MG63 (cell line): ENCODE measurements at places on chromosomes 7 and 10. TPM values are rescaled to one million over a fixed set of nuclear protein-coding genes. Genes with fewer than 3 reads are reported as not detected.

Gene VWA2
- total RNA-seq = not detected in 2 replicates

Gene PPP1R9A
- 1.7 and 3.1 TPM in 2 replicates for total RNA-seq

Gene MTPN
- total RNA-seq = 52.9 and 71.2 TPM in 2 replicates

Gene ASZ1
- total RNA-seq = not detected in 2 replicates

Gene H2BK1
- total RNA-seq = not detected in 2 replicates

Gene CUBN
- 0.10 and 8.9 TPM in 2 replicates for total RNA-seq

Gene FAM3C
- total RNA-seq = 28.8 and 39.5 TPM in 2 replicates

Gene DYNC1I1
- 2.2 and 2.3 TPM in 2 replicates for total RNA-seq

Gene CLDN3
- total RNA-seq = not detected in 2 replicates

Gene NPVF
- not detected in 2 replicates for total RNA-seq

Gene PRPS1L1
- total RNA-seq = not detected in 2 replicates

Gene NOM1
- 1.9 and 5.6 TPM in 2 replicates for total RNA-seq

- no peak for DNase-seq
Observed at GRCh38 chr7:7909376-7909775, 59.2 kb upstream of the GLCCI1 start.

DNA sequence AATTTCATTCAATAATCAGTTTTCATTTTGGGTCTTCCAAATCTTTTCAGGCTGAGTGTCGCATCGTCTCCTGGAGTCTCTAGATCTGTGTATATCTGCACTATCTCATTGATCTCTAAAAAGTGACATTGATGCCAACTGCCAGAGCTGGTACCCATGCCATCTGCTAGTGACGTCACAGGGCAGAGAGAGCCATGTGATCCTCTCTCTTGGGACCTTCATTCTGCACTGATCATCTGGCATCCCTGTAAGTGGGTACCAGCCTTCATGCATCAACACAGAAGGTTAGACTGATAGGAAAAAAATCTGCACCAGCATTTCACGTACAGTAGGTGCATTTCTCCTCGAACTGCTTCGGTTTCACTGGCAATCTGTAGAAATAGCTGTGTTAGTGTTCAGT is at the start of gene NEUROD6:
TSS of gene NEUROD6 (minus strand) at position 124 of the 400 bp plus-strand sequence. CDS start 1,458 bp downstream, outside the sequence.
- DNase-seq = no peak

- DNase-seq = no peak
Observed at GRCh38 chr7:70494225-70495032, 637.5 kb upstream of the GALNT17 start.

DNA sequence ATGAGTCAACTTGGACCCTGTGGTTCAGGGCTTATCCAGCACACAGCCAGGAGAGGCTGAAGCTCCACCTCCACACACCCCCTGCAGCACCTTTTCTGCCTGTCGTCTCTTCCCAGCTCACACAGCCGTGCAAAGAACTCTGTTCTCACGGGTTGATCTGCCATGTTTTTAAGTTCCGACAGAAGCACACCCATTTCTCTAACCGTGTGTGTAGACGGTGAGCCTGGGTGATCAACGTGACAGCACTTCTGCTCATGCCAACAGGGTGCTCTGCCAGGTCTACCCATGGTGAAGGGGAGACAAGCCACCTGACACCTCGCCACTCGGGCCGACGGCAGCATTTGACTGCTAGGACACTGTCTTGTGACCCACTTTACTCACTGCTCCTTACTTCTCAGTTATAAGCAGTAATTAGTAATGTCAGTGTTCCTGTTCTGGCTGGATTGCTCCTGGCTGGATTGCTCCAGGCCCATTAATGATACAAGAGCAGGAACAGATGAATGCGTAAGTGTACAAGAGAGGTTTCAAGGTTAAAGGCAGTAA is 90.5 kb downstream of the RNF216 start:
- DNase-seq = no peak

GRCh38 chr7:45920502-45921380 is at the start of gene IGFBP3:
TSS of gene IGFBP3 (minus strand) at chr7:45921272. CDS start at chr7:45921140, 132 bp downstream.
- DNase-seq = peak; percentile 79

DNA sequence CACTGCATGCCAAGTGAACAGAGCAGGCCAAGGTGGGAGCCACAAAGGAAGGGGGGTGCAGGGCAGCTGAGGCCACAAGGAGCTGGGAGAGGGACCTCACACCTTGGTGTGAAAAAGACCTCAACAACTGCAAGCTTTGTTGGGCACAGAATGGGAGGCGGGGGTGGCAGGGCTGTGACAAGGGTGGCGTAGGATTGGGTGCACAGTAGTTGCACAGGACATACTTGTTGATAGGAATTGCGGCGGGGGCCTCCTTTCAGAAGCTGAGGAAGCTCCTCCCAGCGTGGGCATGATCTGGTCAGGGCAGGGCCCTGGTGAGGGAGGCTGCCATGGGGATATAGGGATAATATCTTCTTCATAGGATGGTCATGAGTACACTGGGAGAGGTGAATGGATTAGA is 25.8 kb downstream of the POLL start:
- no peak for DNase-seq

- DNase-seq = no peak
Observed at GRCh38 chr7:72453471-72453870, 41.3 kb upstream of the CALN1 start.

GRCh38 chr7:142760071-142760642 is 10.6 kb upstream of the PRSS2 start:
- DNase-seq = no peak

DNA sequence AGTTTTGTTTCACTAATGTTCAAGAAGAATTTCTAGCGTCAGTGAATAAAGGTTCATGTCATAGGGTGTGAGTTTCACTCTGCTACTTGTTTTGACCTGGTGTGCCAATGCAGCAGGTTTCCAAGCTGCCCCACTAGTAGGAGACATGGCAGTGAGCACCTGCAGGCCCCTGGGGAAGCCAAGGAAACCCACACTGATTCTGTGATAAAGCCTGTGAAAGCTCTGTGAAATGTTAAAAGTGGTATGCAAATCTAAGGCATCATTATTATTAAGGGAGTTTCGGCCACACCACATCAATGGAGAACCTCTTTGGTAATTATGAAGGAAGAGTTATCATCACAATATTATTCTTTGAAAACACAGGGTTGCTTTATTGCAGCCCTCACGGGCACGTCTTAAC is 46.4 kb downstream of the ABCB5 start:
- no peak for DNase-seq

- no peak for DNase-seq
Observed at GRCh38 chr10:131889755-131890154, 11.1 kb upstream of the PPP2R2D start.

- no peak for DNase-seq
Observed at GRCh38 chr7:77684030-77684429, 12.2 kb upstream of the RSBN1L start.

DNA sequence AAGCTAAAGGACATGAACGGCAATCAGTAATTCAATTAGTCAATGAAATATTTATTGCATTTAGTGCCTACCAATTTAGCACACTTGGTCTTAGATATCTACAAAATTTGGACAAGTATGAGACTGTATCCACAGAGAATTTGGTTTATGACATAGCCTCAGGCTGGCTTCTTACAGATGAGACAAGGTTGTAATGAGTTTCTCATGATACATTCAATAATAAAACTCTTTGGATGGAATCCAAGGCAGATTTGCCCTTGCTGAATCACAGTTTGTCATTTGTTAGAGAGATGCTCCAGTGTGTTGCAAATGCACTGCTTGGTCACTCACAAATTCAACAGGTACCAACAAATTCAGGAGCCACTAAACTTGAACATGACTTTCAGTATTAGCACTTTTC is 162.5 kb downstream of the GPR37 start:
- no peak for DNase-seq

DNA sequence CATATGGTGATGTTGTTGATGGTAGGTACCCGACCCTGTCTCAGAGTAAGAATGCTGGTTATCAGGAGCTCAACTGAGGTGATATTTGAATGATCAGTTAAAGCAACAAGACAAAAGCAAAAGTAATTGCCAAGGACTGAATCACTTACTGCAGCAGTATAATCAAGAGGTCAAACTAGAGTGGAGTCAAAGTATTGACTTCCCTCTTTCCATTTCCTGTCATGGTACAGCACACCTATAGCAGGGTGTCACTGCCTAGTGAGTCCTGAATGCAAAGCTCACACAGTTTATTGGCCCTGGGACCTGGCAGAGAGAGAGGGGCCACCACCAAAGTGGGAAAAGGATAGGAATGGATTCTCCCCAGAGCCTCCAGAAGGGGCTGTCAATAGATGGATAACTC is 886.1 kb upstream of the SORCS1 start:
- DNase-seq = no peak

DNA sequence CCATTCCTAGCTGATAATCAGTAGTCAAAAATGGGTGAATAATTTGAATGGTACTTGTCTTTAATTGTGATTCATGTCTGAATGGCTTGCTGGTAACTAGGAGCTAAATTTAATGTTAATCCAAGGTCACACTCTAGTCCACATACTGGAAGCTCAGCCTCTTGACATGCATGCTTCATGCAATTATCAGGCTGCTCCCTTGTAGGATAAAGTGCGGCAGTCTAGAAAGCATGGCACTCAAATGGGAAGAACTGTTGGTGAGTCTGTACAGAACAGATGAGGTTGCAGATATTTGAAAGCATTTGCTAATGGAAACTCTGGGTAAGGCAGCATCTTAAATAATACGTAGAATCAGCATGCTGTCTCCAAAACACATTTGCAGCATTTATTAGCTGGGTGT is 499.4 kb downstream of the AUTS2 start:
- no peak for DNase-seq

GRCh38 chr10:103544657-103545310 is 51.3 kb downstream of the NEURL1 start:
- DNase-seq = no peak

DNA sequence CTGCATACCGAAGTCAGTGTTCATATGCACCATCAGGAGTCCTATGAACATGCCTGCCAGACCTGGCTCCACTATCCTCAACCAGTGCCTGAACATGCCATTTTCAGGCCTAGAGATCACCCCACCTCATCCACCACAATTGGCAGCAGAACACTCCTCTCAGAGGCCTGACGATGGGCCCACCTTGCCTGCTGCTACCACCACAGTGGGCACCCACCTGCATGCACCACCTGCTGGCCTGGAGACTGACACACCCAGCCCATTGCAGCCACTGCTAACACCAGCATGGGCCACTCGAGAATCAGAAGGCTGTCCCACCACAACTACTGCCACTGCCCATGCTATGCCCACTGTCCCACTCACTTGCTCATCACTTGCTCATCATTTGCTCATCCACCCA is 130.7 kb upstream of the FAM13C start:
- DNase-seq = no peak

DNA sequence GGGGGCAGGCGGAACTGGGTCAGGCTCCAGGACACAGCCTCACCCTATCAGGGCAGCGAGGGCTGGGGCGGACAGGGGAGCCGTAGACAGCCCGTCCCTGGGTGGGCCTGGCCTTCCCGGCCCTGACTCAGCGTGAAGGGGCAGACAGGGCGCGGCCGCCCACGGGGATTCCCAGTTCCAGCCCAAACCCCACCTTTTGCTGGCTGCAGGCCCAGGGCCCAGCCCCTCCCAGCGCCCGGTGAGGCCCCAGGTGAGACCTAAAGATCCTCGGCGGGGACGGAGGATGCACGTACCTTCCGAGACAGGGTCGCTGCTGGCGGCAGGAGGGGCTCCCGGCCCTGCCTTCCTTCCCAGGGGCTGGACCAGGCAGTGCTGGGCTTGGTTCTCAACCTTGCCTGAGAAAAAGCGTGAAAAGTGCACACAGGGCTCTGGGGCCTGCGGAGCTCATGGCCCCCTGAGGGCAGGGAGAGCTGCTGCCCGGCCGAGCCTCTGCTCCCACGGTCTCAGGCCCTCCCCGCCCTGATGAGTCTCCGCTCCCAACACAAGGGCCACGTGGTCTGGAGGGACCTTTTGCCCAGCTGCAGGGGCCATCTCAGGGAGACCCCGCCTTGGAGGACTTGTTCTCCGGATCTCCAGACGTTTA is 43.9 kb upstream of the DNAJB6 start:
- no peak for DNase-seq

GRCh38 chr10:49393301-49393700 is 2.6 kb downstream of the DRGX start:
- DNase-seq = no peak

DNA sequence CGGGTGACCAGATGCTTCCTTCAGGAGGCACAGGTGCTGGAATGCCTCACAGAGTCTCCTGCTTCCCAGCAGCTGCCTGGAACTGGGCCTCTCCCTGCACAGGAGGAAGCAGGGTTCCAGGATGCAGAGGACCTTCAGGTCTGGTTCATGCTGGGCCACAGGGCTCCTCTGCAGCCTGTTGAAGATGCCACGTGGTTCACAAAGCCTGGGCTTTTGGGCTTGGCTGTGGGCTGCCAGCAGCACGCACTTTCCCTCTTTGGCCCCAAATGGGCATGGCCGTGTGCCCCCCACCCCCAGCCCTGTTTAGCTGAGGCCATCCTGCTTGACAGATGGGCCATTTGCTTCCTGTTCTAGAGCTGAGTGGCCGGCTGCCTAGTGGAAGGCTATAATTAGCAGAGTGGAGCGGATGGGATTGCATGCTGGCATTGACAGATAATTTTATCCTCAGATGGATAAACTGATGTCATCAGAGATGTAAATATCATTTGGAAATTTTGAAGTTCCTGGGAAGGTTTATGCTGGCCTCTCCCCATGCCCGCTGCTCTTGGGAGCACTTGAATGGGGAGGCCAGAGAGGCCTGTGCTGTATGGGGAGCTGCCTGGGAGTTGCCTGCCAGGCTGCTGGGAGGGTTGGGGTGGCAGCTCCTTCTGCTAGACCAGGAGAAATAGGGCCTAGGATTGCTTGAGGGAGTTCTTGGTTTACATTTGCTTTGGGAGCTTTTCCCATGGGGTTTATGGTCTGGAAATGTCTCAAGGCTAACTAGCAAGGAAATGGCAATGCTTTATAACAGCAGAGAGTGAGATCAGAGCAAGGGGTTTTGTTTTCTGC is 28.2 kb downstream of the TSPAN15 start:
- DNase-seq = peak; percentile 50

GRCh38 chr10:7968510-7969112 is 85.9 kb upstream of the GATA3 start:
- no peak for DNase-seq

GRCh38 chr10:11757454-11757820 is 15.3 kb downstream of the ECHDC3 start:
- DNase-seq = peak; percentile 58

- peak; percentile 64 for DNase-seq
Observed at GRCh38 chr7:12719141-12719919, 31.9 kb downstream of the ARL4A start.

GRCh38 chr10:97328646-97329453 is 5.7 kb downstream of the FRAT2 start:
- DNase-seq = no peak
